Activated CD4-positive, alpha-beta memory T cell treated with anti-CD3 and anti-CD28 coated beads for 36 hours (primary cell): ENCODE measurements at places on chromosomes 2 and 18.

DNA sequence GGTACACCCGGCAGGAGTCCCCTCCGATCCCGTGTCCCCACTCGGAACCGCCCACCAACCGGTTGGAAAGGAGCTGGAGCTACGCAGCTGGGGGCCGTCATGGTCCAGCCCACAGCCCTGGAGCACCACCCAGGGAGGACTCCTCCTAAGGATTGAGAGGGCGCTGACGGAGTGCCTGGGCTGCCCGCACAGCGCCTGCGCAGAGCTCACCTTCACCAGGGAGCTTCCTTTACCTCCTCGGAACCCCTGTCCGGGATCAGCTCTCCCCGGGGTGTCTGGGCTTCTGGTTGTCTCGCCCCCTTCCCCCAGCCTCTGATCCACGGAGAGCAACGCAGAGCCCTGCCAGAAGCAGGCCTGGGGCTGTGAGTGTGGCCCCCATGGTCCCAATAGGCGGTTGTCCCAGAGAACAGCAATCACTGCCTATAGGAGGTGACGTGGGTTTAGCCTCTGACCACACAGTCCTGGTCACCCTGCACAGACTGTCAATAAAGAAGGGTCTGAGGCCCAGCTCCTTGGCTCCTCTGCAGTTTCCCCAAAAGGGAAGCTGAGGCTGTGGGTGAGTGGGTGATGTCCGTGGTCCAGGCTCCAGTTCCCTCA is 14.6 kb downstream of the ALPG start:
- no peak for DNase-seq

DNA sequence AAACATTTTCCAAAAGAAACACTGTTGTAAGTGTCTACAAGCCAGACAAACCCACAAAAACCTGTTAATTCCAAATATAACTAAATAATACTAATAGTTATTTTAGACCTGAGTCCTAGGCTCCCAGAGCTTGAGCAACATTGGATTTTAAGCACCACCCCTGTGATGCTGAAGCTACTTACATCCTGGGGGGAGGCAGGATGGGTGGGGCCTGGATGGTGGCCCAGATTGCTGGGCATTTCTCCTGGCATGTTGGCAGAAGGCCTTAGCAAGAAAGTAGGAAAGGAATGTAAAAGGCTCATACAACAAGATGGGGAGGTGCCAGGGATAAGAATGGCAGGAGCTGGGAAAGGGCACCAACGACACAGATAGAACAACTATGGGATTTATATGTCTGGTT is 50.7 kb upstream of the OTX1 start:
- DNase-seq: no peak

GRCh38 chr18:11008505-11008904 is 140.9 kb downstream of the PIEZO2 start:
- DNase-seq: no peak

DNA sequence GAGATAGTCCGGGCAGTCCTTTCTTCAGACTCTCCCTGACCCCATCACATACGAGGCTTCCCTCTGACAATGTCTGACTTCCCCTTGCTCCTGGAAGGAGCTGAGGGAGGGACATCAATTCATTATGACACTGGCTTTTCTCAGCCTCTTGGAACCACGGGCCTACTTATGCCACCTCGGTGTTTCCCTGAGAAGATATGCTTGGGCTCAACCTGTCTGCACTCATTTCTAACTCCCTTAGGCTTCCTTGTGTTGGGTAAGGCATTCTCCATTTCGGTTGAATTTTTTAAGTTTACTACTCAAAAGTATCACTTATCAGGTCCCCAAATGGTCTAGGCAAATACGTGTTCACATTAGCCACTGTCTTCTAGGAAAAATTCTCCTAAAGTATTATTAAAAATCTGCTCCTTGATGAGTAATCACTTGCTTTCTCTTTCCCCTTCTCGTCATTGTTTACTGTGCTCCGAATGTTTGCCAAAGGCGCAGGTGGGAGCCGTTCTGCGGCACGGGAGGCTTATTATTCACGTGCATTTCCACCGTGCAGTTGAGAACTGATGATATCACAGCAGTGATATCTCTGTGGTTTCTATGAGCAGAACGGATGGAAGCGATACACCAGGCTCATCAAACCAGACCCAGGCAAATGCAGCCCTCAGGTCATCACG is 33.1 kb downstream of the ARL4C start:
- peak; percentile 85 for DNase-seq

DNA sequence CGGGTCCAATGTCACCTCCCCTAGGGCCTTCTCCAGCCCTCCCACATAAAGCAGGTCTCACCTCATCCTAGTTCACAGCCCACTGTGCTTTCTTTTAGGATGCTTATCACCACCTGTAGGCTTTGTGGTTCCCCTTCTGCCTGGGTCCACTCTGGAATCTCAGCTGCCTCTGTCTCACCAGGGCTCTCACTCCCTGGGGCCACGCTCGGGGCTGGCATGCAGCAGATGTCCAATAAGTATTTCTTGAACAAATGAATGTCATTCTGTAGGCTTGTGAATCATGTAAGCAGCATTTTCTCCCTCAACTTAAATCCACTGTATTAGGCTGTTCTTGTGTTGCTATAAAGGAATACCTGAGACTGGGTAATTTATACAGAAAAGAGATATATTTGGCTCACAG is 4.3 kb upstream of the SH3BP4 start:
- DNase-seq: no peak

DNA sequence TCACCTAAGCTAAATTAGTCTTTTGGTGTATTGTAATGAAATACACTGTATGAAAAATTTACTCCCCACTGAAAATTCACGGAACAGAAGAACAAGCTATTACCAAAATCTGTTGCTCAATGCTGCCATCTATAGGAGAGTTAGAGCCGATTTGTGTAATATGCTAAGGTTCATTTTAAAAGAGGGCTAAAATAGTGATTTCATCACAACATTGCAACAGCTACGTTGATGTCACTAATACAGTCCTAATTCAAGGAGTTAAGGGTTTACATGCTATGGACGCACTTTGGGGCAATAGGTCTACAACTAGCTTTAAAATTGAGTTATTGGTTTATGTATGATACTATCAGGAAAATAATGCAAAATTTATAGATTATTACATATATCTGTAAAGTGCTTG is 3.0 kb upstream of the IRS1 start:
- no peak for DNase-seq

- DNase-seq: no peak
Observed at GRCh38 chr18:59085797-59086196, 53.9 kb upstream of the SEC11C start.

DNA sequence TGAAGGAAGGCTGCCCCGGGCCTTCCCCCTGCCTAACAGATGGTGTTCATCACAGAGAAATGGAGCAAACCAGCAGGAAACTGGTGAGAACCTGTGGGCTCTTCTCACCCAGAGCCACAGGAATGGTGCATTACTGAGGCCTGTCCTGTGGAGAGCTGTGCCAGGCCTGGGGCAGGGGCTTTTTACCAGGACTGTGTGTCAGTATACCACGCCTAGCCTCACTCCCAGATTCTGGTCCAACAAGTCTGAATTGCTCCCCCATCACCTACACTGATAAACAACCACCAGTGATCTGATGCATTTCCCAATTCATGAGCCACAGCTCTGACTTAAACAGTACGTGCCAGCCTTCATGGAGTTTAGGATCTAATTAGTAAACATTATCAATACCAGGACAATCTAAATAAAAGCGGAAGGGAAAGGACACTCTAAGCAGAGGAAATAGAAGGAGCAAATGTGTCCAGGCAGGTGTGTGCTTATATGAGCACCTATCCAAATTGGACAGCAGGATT is 8.9 kb upstream of the DGUOK start:
- no peak for DNase-seq

DNA sequence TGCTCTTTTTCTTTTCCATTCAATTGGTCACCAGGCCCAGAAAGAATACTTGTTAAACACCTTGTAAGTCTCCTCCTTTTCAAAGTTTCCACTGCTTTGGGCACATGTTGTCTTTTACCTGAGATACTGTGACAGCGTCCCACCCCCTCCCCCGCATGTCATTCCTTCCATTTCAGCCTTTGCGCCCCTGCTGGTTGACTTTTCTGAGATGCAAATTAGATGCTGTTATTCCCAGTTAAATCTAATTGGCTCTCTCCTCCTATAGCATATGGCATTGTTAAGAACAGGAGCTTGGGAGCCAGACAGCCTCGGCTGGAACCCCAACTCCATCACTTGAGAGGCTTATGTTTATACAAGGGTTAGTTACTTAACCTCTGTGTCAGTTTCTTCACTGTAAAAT is 80.3 kb upstream of the GAREM1 start:
- DNase-seq: no peak

DNA sequence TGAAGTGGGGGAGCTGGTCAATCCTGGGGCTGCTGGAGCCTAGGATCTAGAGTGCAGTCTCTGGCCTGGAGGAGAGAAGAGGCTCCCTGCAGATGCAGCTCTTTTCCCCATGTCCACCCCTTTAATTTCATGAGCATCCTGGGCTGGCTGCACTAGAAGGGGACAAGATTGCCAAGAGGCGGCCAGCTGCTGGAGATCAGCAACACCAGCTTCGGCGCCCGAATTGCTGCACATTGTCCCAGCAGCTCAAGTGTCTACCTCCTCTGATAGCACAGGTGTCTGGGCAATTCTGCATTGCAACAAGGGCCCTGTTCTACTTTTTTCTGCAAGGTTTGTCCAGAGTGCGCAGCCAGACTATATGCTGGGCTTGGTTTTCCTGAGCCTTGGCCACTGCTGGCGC is 125.7 kb downstream of the AGAP1 start:
- no peak for DNase-seq

DNA sequence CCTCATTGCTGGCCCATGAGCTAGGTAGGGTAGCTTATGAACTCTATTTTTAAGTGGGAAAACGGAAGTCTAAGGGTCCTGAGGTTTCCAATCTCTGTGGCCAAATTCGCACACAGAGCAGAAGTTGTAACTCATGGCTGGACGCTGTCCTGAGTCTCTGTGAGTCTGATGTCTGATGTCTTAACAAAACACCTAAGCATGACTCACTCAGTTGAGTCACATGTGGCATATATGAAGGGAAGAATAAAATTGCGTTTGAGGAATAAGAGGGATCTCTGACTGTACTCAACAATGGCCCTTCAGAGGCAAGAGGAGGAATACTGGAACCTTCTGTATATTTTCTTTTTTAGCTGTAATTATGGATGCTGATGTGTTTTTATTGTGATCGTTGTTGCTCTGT is 569.7 kb downstream of the RIT2 start:
- no peak for DNase-seq
